Pancreas (tissue), 10 donors: ENCODE measurements at places on chromosomes 2 and 18. TPM values are rescaled to one million over a fixed set of nuclear protein-coding genes. Genes with fewer than 3 reads are reported as not detected.

- no peaks in the 10 kb centered on the region for H3K27me3 ChIP-seq
- DNase-seq, result peak; percentile 48
- no peak overlapping the region for H3K4me3 ChIP-seq
- no peaks in the 10 kb centered on the region for H3K36me3 ChIP-seq
- H3K4me1 ChIP-seq, result no peaks in the 10 kb centered on the region
These were observed 11.4 kb upstream of the ALPI start for GRCh38 chr2:232444409-232445148.

GRCh38 chr2:101364878-101365277 lies 22.4 kb downstream of the CREG2 start:
- no peak overlapping the region for H3K4me3 ChIP-seq
- no peak for DNase-seq
- H3K36me3 ChIP-seq, result no peaks in the 10 kb centered on the region
- no peaks in the 10 kb centered on the region for H3K4me1 ChIP-seq
- H3K27ac ChIP-seq, result no peak overlapping the region
- H3K27me3 ChIP-seq, result no peaks in the 10 kb centered on the region

DNA sequence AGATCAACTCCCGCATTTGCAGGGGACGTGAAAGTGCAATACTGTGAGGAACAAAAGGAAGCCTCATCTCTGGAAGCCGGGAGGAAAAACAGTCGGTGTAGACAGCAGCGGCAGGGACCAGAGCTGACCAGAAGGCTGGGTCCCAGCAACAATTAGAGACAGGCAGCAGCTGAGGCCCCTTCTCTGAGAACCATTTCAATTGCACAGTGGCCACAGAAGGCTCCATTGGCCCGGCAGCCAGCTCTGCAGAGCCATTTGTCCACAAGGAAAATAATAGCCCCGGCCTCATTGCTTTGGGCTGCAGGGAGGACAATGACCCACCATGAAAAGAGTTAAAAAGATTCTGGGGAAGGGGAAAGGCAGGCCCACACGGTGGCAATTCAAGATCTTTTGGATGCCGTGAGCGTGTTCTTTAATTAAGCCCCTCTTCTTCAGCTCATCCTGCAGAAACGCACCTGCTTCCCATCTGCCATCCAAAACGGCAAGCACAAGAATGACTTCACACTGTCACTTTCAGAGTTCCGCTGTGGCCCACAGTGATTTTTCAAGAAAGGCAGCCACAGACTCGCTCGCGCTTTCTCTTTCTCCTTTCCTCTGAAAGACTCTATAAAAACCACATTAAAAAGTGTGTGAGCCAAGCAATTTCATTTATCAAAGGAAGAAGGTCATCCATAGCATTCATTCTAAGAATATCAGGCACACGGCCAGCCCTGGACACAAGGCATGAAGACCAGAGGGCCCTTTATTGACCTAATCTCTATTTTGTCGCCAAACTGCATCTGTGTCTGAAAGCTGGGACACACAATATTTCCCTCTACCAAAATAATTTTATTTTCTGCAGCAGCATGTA lies 293.6 kb downstream of the SOX11 start:
- H3K27ac ChIP-seq, result no peak overlapping the region
- no peak for DNase-seq
- no peak overlapping the region for H3K4me3 ChIP-seq
- no peaks in the 10 kb centered on the region for H3K27me3 ChIP-seq
- H3K4me1 ChIP-seq, result no peaks in the 10 kb centered on the region

- H3K27me3 ChIP-seq, result no peaks in the 10 kb centered on the region
- no peak for DNase-seq
- no peaks in the 10 kb centered on the region for H3K36me3 ChIP-seq
- H3K27ac ChIP-seq, result no peak overlapping the region
- H3K4me1 ChIP-seq, result no peaks in the 10 kb centered on the region
These were observed 17.5 kb upstream of the CDC42EP3 start for GRCh38 chr2:37688771-37689468.

C2orf78 gene
- not detected for total RNA-seq

DNA sequence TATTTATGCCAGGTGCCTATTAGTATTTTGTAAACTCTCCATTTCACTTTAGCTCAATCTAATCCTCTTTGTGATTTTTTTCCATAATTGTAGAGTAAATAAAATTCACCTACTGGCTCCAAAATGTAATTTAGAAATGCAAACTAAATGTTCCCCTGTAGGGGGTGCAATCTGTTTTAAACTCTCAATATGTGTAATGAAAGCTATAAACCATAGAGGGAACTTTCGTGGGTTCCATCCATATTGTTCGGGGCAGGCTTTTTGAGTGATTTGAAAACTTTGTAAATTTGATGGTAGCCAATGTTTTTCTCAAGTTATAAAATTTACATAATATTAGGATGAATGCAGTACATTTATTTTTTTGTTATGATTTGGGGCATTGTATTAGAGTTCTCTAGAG lies 49.4 kb downstream of the TSPYL6 start:
- no peaks in the 10 kb centered on the region for H3K36me3 ChIP-seq
- no peak overlapping the region for H3K4me3 ChIP-seq
- DNase-seq, result no peak
- no peak overlapping the region for H3K27ac ChIP-seq
- H3K27me3 ChIP-seq, result no peaks in the 10 kb centered on the region

- H3K4me1 ChIP-seq, result peaks cover 34% of the 10 kb centered on the region
- no peak overlapping the region for H3K4me3 ChIP-seq
- DNase-seq, result peak; percentile 97
- H3K27ac ChIP-seq, result no peak overlapping the region
These were observed 139.0 kb downstream of the DDX1 start for GRCh38 chr2:15730545-15731212.
